ENCODE measurements at places on chromosomes 1 and 21.

GRCh38 chr1:162169031-162169790 lies 99.7 kb downstream of the NOS1AP start:
- DNase-seq: no peak

DNA sequence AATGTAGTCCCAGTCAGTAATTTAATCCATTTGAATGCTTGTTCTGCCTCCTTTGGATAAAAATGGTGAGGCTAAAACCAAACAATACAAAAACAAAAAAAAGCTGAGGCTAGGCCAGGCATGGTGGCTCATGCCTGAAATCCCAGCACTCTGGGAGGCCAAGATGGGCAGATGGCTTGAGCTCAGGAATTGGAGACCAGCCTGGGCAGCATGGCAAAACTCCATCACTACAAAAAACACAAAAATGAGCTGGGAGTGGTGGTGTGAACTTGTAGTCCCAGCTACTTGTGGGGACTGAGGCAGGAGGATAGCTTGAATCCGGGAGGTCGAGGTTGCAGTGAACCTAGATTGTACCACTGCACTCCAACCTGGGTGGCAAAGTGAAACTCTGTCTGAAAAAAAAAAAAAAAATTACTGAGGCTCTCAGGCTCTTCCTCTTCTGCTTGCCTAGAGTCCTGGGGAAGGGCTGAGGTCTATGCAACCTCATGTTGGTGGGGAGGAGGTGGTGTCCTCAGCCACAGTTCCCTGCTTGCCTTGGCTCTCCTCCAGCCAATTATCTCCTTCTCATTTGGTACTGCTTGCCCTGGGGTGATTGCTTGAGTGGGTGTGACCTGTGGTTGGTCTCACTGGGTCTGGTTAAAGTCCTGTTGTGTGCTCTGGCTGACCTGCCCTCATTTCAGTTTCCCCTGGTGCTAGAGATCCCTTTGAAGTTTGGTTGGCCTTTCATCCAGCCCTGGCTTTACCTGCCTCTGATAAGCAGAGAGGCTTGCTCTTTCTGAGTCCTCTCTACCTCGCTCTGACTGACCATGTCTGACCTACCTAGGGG lies 20.9 kb downstream of the S1PR1 start:
- DNase-seq: no peak

GRCh38 chr21:39048064-39048463 lies 135.2 kb downstream of the PSMG1 start:
- no peak for DNase-seq

DNA sequence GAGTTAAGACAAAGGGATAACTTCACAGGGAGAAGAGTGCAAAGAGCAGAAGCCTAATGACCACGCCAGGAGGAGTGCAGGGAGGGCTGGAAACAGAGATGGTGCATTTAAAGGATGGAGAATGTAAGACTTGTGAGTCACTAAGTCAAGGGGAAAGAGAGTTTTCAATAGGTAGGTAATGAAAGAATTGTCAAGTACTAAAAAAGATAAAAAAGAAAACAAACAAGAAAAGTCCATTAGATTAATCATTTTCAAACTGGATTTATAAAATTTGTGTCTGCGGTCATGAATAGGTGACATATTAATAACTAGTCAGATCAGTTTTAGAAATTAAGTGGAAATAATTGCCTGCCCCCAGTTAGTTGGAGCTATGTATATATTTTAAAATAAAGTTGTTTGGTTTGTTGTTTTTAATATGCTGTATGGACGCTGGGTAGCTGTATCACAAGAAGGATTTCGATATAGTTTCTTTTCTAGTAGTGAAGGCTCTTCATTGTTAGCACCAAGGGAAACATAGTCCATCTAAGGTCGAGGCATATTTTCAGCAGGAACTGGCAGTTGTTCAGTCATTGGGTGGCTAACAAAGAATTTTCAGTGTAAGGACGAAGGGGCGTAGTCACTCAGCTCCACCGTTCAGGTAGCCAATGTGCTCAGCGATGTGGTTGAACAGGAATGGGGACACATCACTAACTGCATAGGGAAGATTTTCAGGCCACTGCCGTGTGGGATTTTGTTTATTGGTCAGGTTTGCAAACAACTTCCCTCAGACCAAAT lies 203.0 kb downstream of the TGFB2 start:
- no peak for DNase-seq

DNA sequence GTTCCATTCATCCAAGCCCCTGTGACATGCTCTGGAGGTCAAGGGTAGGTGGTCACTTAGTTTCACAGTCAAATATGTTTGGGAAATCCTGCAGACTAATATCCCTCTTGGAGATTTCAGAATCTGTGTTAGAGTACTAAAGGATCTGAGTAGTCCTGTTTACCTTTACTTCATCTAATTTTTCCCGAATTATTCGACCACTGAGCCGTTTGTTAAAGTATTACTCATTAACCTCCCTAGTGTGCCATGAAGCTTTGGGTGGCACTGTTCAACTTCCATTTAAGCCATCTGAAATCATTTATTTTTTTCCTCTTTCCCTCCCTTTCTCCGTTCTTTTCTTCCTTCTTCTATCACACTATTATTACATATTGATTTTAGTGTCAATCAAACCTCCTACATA lies 109.9 kb downstream of the NGF start:
- DNase-seq: no peak

- DNase-seq: no peak
Measured at GRCh38 chr1:77015748-77016341, 148.6 kb downstream of the ST6GALNAC5 start.

DNA sequence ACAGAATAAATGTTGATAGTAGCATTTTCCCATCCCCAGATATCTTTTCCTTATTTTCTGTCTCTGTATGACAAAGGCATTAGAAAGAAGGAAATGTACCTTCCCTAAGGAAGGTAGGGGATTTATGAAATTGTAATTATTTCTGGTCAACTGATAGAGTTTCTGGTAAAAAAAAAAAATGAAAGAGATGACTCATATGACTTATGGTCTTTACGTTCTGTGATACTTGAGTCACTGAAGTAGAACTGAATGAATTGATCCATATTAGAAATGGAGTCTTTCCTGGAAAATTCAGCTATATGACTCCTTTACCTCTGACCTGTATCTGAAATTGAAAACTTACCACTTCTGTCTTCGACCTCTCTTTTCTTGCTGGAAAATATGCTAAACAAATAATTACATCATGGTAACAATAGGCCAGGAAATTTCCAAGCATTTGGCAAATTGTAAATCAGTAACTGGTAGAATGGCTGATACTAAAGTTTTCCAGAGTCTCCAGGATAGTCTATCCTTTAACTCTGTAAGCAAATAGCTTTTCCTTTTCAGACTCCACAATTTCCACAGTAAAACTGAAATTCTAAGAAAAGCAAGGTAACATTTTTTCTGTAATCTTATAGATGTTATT lies 364.3 kb upstream of the PTBP2 start:
- DNase-seq: no peak

- no peak for DNase-seq
Measured at GRCh38 chr1:89781494-89782126, 39.2 kb upstream of the LRRC8D start.
